ENCODE measurements at places on chromosomes 5 and 9. TPM values are rescaled to one million over a fixed set of nuclear protein-coding genes. Genes with fewer than 3 reads are reported as not detected.

- no peak for DNase-seq
Measured at GRCh38 chr5:98942847-98943246, 14.0 kb upstream of the CHD1 start.

DNA sequence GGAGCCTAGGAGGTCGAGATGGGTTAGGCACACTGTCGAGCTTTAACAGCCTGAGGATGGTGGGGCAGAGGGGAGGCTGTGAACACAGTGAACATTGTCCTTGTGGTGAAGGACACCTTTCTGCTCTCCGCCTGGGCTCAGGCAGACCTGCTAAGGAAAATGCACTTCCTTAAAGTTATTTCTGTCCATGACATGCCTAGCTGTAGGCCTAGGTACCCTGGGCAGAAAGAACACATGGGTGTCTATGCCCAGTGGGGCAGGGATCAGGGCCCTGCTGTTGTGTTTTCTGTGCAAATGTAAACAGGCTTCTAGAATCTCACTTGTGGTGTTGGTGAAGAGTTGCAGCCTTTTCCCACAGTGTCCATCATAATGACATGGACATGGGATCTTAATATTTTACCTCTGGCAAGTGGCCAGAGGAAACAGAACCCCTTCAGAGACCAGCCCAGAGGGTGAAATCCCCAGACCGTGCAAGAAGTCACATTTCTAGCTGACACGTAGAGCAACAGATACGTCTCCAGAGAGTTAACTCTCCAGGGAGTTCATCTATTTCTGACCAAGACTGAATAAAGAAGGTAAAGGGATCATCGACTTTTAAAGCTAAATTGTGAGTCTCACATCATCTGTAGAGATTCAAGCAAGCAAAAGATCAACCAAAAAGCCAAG, 79.2 kb downstream of the C9orf152 start:
- no peak for DNase-seq

DNA sequence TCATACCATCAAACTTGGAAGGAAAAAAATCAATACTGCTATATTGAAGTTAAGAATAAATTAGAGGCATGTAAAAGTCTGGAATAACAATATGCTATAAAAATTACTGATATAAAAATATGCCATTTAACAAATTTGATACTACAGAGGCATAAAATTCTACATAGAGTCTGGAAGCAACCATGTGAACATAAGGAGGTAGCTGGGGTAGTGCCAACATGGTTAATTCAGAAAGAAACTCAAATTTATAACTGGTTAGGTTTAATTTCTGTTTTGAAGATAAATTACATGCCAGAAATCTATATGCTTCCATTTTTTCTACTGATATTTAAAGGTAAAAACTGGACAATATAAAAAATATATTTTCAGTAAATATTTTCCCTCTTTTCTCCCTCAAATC, 103.1 kb upstream of the NR4A3 start:
- no peak for DNase-seq

GRCh38 chr9:100652850-100653249, 75.0 kb downstream of the CAVIN4 start:
- no peak for DNase-seq

DNA sequence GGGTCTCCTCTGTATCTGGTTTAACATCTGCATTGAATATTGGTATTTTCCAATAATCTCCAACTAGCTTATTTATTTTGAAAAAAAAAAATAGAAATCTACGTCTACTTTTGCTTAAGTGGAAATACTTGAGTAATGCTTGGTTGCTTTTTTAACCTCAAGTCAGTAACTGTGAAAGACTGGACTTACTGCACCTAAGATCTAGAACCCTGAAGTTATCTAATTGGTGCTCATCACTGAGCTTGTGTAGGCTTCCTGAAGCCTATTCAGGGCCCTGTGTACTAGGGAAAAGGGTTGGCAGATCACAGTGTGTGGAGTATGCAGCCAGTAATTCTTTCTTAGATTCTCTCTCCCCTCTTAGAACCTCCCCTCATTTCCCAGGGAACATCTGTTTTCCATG, 16.2 kb downstream of the SLC1A1 start:
- DNase-seq: no peak

The TRMO gene
- polyA plus RNA-seq: 10.6 TPM

The CTSV gene
- polyA plus RNA-seq: not detected

The TSSK1B gene
- 0.13 TPM for polyA plus RNA-seq
